Metanephros (tissue), 2 donors: ENCODE measurements at places on chromosomes 1 and 21. TPM values are rescaled to one million over a fixed set of nuclear protein-coding genes. Genes with fewer than 3 reads are reported as not detected.

Gene CFAP107
- total RNA-seq, result 0.12 TPM

Gene KCNN3
- 5.3 TPM for total RNA-seq

Gene OR2T11
- 0.06 TPM for total RNA-seq

Gene FCRL4
- total RNA-seq, result not detected

Gene IFI16
- 34.4 TPM for total RNA-seq

Gene VWA5B1
- total RNA-seq, result 2.4 TPM

Gene E2F2
- 9.0 TPM for total RNA-seq

Gene AKNAD1
- total RNA-seq, result not detected

Gene GPA33
- 0.12 TPM for total RNA-seq

Gene ATP6V1G3
- 1.9 TPM for total RNA-seq

Gene FAM163A
- 0.53 TPM for total RNA-seq

Gene RIPK4
- 29.6 TPM for total RNA-seq

Gene MCOLN2
- total RNA-seq, result 0.93 TPM
